NCI-H774 (cell line): ENCODE measurements at places on chromosomes 4 and X.

DNA sequence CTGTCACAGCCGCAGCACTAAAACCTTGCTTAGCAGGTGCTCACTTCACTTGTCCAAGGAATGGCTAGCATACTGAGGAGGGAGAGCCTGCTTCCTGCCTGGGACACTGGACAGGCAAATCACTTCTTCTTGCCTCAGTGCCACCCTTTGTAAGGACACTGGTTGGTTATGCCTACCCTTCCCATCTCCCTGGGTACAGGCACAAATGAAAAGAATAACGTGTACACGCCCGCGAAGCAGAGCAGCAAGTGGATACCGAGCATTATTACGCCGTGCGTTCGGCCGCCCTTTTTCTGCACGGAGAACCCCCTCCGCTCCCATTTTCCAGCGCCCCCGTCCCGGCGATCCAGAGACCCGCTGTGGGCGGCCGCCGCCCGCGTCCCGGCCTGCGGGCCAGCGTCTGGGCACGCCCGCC is 338 bp upstream of the KLHL2 start:
- no peak for DNase-seq

DNA sequence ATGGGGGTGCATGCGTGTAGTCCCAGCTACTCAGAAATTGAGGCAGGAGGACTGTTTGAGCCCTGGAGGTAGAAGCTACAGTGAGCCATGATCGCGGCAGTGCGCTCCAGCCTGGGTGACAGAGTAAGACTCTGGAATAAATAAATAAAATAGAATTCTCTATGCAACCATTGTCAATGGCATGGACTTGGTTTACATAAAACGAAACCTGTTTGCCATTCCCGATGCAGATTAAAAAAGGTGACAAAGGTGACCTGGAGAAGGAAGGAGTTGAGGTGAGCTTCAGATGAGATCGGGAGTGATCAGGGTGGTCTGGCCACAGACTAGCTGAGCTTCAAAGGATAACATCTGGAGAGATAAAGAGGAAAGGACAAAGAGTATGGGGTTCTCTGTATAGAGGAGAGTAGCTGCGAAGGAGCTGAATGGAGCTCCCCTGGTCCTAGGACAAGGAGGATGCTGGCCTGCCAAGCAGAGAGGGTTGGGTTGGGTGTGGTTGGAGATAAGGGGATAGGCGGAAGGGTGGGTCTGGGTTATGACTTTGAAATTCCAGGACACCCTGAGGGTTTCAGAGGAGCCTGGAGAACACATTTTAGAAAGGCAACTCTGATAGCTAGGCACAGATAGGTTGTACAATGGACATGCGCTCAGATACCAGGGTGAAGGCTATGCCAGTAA is 98.6 kb downstream of the RBM47 start:
- DNase-seq, result no peak

DNA sequence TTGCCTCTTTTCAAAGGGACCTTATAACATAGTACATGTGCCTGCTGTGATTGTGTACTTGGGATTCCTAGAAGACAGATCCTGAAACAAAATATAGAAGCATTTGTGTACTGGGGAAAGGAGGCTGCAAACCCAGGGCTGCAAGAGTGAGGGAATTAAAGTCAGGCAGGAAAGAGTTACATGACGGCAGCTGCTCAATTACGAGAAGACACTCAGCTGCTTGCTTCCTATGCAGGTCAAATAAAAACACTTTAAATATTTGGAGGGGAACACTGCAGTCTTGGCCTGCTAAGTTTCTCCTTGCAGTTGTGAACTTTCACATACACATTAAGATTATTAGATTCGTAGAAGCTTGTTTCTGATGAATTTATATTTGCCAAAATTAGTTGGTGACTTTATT is 191.9 kb upstream of the CXCL13 start:
- no peak for DNase-seq

DNA sequence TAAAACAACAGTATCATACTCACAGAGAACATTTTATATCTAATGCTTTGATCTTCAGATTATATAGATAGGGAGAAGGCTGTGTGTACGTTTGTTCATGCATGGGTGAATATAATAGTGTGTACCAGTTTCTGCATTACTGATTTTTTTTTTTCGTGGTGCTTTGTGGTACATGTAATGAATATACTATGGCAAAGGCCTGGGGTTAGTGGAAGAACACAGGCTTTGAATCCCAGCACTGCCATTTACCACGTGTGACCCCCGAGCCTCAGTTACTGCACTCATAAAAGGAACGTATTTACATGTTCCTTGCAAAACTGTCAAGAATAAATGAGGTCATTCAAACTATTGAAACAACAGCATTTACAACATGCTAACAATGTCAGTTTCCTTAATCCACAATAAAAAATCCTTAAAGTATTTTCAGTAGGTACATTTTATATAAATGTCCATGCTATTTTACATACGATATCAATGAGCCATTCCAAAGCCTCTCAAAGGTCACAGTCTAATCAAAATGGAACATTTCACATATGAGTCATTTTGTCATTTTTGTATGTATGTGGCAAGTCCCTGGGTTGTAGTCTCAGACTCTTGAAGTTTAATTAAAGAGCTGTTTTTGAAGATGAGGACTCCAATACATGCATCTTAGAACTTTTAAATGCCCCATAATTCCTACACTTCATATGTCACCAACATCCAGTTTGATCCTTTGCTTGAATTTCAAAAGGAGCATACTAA is 242.8 kb downstream of the PPP3CA start:
- no peak for DNase-seq

- no peak for DNase-seq
Observed at GRCh38 chr4:24689212-24689611, 104.9 kb upstream of the DHX15 start.

DNA sequence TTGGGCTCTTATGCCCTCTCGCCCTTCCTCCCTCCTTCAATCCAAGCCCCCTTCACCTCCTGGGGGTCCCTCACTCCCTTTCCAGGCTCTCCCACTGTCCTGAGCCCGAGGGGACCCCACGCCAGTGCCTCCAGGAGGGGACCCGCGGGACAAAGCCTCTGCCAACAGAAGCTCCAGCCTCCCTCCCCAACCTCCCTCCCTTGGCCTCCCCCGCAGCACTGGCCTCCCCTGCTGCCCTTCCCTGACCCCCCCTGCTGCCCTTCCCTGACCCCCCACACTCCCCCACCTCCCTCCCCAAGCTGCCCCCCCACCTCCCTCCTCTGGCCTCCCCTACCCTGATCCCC is 71.0 kb upstream of the MXD4 start:
- DNase-seq, result no peak

DNA sequence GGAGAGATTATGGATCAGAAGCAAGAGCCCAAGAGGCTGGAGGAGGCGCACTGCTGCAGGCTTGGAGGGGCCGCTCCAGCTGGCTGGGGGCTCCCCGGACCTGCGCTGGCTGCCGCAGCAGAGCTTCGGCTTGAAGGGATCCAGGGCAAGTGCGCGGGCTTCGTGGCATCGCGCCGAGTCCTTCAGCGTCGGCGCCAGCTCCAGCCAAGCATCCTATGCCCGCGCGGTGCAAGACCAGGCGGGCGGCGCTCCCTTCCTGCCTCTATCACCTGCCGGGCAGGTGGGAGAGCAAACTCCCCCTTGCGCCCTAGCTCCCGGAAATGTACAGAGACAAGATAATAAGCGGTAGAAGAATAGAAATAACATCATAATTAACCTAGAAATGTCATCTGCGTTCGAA is 10.5 kb upstream of the UCP1 start:
- peak; percentile 11 for DNase-seq

DNA sequence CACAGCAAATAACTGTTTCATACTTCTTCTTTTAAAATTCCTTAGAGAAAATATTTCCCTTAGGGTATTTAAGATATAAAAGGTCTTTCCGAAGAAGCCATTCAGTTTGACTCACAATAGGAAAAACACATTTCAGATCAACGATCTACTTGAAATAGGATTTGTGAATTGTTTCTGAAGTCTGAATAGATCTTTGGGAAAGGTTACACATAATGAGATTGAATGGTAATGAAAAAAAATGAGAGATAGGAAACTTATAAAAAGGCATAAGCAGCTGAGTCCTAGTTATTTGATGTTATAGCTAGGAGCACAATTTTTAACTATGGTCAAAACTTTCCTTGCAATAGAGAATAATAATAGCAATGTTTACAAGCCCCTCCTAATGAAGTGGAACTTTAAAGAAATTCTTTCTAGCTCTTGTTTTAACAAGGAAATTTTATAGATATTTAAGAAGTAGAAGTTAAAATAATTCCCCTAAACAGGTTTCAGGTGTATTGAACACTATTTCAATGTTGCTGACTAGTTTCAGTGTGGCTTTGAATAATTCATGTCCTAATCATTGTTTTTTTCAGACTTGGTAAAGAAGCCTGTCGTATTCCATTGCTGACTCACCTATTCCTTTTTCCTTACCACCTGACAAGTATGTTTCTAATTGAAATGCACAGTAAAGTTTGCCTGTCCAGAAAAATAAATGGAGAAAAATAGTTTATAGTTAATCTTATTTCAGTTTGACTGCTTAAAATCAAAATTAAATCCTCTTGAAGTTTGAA is 89.1 kb downstream of the PCDH18 start:
- DNase-seq, result no peak

- DNase-seq, result no peak
Observed at GRCh38 chrX:29447867-29448266, 767.5 kb upstream of the MAGEB2 start.

DNA sequence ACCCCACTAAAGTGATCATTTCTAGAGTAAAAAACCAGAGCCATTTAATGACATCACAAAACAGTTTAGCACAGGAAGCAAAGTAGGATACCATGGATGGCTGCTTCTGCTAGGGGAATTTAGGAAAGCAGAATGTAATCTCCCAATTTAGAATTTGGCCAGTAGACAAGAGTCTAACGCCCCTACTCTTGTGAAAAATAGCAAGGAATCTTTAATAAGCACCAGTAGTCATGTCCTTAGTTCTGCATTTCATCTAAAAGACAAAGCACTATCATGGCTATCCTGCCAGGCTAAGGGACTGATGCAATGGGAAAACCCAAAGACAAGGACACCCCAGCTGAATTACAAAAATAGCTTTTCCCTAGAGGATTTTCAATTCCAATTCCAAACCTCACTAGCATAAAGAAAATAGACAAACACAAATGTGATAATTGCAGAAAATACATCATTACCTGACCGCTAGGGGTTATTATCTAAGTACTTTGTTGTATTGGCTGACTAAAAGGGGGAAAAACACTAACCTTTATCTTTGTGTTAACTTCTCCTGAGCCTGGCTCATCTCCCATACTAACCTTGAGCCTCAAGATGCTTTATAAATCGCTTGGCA is 2.6 kb upstream of the AMMECR1 start:
- DNase-seq, result no peak

- DNase-seq, result no peak
Observed at GRCh38 chr4:88147799-88148217, 10.6 kb downstream of the ABCG2 start.

DNA sequence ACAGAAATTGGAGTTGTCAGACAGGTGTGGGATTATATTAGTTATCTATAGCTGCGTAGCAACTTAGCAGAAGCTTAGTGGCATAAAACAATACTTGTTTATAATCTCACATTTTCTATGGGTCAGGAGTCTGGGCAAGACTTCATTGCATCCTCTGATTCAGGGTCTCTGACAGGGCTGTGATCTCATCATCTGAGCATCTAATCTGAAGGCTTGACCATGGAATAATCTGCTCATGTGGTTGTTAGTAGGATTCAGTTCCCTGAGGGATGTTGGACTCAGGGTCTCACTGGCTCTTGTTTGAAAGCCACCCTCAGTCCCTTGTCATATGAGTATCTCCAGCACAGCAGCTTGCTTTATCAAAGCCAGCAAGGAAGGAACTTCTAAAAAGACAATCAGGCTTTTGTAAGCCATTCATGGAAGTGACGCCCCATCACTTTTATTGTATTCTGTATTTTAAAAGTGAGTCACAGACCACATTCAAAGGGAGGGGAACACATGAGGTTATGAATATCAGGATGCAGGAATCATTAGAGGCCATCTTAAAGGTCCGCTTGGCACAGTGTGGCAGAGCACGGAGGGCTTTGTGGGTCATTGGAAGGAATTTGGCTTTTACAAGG is 37.2 kb upstream of the FAM9B start:
- DNase-seq, result no peak

DNA sequence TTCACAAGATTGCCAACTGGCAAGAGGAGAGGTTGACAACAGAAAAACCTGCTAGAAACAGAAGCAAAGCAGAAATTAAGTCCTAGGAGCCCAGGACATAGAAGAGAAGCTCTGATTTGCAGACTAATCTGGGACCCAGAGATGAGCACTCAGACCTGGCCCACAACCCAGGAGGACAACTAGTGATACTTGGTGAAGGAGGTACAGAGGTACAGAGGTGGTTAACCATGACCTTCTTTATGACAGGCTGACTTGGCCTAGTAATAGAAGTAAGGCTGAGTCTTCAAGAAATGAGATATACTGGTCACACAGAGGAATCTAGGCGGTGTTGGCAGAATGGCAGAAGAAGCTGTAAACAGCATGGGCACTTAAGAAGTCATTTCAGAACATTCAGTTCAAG is 43.6 kb downstream of the ANXA5 start:
- no peak for DNase-seq

GRCh38 chr4:65456579-65456978 is 213.7 kb downstream of the EPHA5 start:
- DNase-seq, result no peak

DNA sequence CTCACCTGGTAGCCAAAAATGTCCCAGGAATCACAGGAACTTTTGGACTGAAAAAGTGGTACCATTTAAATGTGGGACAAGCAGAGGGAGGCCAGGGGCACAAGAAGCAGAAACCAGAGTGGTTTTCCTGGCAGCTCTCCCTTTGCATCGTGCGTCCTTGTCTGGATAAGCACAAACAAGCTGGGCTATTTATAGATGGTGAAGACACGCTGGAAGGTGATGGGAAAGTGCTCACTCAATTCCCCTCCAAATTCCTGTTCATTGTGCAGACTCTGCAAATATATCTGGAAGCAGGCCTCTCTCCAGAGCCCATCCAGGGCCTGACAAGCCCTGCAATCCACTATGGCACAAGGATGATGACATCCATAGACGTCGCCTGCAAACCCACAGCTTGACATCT is 63.6 kb upstream of the MAP3K15 start:
- no peak for DNase-seq

DNA sequence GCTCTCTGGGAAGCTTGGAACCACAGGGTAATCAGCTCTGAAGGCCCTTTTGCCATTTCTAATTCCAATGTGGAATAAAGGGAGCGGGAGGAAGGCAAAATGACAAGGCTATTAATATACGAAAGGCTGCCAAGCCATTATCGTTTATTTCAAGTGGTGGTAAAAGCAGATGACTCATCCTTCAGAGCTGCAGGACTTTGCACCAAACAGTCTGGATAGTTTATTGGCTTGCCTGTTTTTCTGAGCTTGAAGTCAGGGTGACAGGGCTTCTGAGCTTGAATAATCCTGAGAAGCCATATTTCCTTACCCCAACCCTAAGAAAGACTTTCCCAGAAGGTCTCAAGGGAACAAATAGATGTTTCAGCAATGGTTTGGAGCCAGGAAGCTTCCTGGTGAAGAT is 7.7 kb upstream of the GABRE start:
- DNase-seq, result no peak

- DNase-seq, result peak; percentile 66
Observed at GRCh38 chrX:53088136-53088974, 5.6 kb upstream of the KANTR start.

- DNase-seq, result no peak
Observed at GRCh38 chr4:6575503-6576240, 683 bp downstream of the MAN2B2 start.
